ENCODE measurements at places on chromosomes 5 and 9.

DNA sequence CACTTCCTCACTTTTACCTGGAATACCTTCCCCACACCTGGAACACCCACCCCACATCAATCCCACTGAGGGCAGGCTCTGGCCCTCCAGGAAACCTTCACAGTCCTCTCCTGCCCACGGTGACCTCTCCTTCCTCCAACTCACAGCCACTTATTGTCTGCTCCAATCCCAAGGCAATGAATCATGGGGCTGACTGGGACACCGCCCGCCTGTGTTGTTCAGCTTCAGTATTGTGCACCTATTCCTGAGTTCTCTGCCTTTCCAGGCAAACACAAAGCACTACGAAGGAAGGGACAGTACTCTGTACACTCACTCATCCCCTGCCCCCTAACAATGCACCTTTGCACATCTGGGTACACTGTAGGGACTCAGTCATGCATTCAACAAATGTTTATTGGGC is 7.3 kb downstream of the PCDH1 start:
- no peak for DNase-seq

GRCh38 chr9:137227054-137227852 is at the start of gene RNF224:
Gene RNF224 (plus strand): TSS chr9:137227502. CDS start chr9:137228336, 834 bp downstream.
- DNase-seq, result peak; percentile 98

GRCh38 chr9:135732569-135733257 is 30.7 kb downstream of the KCNT1 start:
- DNase-seq, result no peak

GRCh38 chr5:158514319-158514985 is 585.3 kb downstream of the EBF1 start:
- DNase-seq, result no peak

GRCh38 chr9:114532561-114533237 is 27.4 kb upstream of the WHRN start:
- no peak for DNase-seq

- DNase-seq, result peak; percentile 74
These were observed 710 bp upstream of the PIP5KL1 start for GRCh38 chr9:127931092-127931881.

GRCh38 chr5:180329606-180330269 is 23.4 kb downstream of the GFPT2 start:
- no peak for DNase-seq

DNA sequence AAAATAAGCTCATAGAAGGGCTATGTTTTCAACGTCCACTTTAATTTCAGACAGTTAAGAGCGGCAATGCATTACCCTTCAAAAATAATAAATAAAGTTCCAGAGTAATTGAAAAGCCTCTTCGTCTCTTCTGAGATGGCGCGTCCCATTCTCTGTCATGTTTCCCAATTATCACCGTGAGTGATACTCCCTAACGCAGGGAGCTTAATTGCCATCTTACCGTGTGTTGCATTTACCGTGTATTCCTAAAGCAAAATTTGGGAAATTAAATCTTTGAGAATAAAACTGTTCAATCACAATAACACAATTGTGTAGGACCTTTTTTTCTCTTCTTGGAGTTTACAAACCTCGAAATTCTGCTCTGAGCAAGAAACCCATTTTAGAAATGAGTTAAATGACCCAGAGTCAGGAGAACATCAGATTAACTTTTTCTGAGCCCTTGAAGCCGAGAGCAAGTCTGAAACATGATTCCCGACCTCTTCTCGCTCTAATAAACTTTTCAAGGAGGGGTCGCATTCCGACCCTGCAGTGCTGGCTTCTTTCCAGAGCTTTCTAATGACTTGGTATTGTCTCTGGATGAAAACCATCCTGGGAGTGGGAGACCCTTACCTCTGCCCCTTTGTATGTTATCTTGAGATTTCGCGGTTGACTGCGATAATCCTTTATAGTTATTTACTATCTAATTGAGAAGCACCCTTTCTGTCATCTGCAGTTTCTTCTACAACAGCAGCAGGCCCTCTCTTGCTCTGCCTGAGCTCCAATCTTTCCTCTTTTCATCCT is 251.5 kb downstream of the FSTL4 start:
- no peak for DNase-seq

DNA sequence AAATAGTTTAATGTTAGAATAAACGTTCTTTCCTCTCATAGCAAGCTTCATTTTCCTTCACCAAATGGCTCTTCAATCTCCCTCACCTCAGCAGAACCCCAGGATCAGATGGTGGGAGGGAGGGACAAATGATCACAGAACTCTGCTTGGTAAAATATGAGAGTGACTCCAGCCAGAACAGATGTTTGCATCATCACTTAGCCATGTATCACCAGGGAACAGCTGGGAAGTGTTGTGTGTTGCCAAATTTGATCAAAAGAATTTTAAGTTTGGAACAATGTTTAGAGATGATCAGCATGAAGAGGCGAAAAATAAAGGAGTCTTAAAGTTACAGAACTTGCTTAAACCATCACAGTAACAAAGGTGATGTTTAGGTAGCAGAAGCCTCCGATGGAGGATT is 115.7 kb downstream of the FRMD3 start:
- no peak for DNase-seq

DNA sequence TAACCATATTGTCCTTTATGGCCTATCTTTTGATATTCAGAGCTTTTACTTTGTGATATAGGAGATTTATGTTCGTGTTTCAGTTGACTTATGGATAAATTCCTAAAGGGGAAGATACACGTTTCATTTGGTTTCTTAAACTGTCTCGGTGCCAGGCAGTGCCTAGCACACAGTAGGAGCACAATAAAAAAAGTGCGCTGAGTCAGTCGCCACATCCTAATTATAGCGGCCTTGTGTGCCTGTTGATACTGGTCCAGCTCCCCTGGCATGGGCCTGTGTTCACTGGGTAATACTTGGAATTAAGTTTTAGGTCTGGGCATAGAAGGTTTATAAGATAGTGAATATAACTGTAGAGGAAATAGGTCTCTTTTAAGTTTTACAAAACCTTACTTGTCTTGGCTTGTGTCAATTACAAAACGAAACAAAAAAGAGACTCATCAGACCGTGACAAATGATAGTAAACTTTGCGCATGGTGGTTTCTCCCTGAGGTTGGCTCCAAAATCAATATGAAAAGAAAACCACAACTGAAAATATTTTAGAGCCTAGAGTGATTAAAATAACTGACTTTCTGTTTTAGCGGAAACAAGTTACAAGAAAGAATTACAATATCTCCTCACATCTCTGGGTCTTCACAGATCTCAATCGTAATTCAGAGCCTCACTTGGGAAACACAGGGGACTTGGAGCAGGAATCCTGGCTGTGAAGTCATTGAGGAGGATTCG is 84.8 kb downstream of the MVB12B start:
- DNase-seq, result no peak

DNA sequence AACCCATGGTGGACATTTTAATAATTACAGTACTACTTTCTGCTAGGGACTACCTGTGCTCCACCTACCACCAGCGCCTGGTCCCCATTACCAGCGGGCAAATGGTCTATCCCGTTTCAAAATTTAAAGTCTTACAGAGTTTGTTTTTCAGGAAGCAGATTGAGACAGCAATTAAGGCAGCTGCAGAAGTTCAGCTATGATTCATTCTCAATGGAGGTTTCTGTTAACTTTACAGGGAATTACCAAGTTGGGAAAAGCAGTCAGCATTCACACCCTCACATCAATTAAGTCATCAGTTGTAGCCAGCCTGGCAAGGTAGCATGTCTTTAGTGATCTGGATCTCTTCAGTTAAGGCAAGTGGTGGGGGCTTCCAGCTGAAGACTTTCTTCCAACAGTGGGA is 410.6 kb upstream of the DAB2 start:
- no peak for DNase-seq

GRCh38 chr9:91419222-91420191 is 4.1 kb downstream of the NFIL3 start:
- peak; percentile 78 for DNase-seq

GRCh38 chr5:12315461-12315860 is 411.2 kb upstream of the CTNND2 start:
- DNase-seq, result no peak

DNA sequence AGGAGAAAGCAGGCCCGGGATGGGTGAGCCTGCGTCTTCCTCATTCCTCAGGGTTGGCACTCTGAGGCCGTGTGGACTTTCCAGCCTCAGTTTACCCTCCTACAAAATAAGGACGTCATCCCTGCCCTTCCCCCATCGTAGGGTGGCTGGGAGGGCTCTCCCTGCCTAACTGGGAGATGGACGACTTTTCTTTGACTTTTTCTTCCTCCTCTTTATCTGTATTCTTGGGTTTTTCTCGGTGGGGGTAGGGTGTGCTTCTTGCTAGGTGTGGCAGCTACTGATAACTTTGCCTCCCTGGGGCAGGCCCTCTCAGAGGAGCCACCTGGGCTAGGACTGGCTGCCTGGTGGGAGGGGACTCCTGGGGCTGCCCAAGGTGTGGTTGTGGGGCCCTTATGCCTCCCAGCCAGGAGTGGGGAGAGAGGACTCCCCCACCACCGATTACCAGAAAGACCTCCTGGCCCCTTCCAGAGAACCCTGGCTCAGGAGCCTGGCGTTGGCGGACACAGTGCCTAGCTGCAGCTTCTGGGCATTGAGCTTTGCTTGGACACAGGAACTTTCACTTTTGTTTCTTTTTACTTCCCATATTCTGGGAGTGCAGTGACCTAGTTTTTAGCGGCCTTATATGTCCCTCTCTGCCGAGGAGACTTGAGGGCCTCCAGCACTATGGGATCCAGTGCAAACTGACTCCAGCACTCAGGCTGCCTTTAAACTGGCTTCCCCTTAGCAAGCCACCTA is 6.1 kb downstream of the GLIPR2 start:
- DNase-seq, result no peak

DNA sequence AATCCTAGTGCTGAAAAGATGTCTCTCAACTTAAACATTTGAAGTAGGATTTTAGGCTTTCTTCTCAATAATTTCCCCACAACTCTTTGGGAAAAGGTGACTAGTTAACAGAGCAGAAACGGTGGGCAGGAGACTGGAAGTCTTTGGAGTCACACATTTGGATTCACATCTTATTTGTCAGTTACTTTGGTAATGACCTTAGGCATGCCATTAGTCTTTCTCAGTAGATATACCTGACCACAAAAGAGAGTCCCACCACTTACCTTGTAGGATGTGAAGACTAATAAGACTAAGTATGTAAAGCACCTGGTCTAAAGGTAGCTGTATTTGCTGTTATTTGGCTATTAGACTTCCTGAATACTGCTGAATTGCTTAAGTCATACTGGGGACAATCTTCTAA is 35.4 kb downstream of the DAP start:
- DNase-seq, result no peak

DNA sequence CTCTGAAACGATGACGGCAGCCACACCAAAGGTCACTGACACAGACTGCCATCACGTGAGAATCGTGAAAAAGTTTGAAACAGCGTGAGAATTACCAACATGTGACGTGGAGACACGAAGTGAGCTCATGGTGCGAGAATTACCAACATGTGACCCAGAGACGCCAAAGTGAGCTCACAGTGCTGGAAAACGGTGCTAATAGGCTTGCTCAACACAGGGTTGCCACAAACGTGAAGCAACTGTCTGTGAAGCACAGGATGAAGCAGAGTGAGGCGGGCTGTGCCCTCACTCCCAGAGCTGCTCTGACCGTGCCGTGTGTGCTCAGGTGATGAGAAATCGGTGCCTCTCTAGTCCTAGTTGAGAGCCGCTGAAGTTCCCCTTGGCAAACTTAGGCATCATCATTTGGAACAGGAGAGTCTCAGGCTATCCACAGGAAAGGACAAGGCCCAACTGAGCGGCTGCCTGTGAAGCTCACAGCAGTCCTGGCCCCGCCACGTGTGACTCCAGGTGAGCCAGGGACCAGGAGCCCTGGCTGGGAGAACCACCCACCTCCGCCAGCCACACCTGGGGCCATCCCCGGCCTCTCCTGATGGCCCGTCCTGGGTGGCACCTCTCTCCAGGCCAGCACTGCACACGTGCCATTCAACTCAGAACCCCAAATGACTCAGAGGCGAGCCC is 29.8 kb upstream of the SLC6A3 start:
- DNase-seq, result no peak

GRCh38 chr5:139676951-139677735 is 29.0 kb downstream of the CXXC5 start:
- no peak for DNase-seq

DNA sequence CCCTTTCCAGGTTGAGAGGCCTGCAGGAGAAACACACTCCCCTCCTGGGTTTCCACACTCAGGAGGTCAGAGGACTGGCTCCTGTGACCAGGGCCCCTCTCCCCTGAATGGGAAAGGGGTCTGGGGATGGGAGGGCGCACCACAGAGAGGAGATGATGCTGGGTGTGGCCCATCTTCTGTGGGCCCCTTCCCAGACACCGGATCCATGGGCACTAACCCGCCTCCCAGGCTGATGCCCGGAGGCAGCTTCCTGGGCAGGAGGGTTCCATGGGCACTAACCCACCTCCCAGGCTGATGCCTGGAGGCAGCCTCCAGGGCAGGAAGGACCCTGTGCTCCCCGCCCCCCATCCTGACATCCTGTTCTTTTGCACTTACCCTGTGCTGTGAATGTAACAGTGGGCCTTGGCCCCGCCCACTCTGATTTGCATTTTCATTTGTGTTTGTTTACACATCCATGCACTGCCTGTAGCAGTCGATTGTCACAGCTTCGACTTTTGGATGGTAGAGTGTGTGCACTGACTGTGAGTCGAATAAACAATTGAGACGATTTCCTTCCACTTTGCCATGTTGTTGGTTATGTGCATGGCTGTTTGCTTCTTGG is 9.3 kb upstream of the DOLPP1 start:
- no peak for DNase-seq

GRCh38 chr5:79982136-79982535 is 8.9 kb downstream of the MTX3 start:
- no peak for DNase-seq

GRCh38 chr5:163695830-163696578 is 190.6 kb downstream of the MAT2B start:
- DNase-seq, result peak; percentile 8

- DNase-seq, result no peak
These were observed 677 bp upstream of the TXNDC15 start for GRCh38 chr5:134873494-134873893.

- DNase-seq, result no peak
These were observed 568.5 kb upstream of the RIOK2 start for GRCh38 chr5:97751540-97751939.

DNA sequence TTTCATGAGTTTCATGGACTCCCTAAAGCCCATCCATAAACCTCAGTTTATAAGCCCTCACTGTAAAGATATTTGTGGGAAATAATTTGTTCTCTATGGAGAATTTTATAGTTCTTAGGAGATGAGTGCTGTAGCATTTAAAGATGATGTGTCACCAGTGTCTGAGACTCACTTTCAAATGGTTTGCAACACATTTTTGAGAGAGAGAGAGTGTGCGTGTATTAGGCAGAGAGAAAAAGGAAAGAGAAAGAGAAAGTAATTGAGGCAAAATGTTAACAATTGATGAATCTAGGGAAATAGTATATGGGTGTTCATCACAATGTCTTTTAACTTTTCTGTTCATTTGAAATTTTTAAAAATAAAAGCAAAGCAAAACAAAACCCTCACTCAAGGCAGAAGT is 479.0 kb downstream of the ZSWIM6 start:
- DNase-seq, result no peak

Measured in HuH-7.5 (cell line).